ENCODE measurements at places on chromosomes 7 and 10. TPM values are rescaled to one million over a fixed set of nuclear protein-coding genes. Genes with fewer than 3 reads are reported as not detected.

The OR9A2 gene
- not detected for total RNA-seq

The TMEM273 gene
- total RNA-seq, result 2.0 TPM

DNA sequence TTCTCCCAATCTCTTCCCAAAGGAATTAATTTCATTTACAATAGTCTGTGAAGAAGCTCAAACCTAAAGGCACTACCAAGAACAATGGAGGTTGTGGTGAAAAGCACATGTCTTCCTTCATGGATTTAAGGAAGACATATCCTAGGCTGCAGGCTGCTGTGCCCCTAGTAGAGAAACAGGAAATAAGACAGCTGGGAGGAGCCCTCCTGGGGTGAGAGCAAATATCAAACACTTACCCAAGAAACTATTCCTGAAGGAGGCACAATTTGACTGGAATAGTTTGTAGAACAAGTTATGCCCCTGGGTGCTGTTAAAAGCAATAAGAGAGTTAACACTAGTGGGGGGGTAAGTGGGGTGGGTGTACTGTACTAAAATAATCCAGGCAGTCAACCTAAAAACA lies 30.1 kb downstream of the PDZD8 start:
- no peak for DNase-seq

DNA sequence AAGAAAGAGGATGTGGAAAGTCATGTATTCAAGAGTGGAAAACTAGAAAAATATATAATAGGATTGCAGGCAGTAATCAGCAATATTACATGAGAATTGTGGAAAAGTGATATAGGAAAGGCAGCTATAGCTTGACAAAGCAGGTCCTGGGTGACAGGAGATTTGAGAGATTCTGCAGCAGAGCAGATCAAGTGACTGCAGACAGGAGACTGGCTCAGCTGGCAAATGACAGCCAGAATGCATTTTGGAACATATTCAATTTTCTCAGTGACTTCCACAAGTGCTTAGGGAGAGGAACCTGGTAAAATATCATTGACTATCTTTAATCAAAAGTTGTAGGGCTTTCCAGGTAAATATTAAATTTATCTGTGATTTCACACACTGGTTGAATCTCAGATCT lies 260.5 kb upstream of the CACNA2D1 start:
- no peak for DNase-seq

- DNase-seq, result no peak
These were observed 568.0 kb downstream of the POM121L12 start for GRCh38 chr7:53603461-53603860.

DNA sequence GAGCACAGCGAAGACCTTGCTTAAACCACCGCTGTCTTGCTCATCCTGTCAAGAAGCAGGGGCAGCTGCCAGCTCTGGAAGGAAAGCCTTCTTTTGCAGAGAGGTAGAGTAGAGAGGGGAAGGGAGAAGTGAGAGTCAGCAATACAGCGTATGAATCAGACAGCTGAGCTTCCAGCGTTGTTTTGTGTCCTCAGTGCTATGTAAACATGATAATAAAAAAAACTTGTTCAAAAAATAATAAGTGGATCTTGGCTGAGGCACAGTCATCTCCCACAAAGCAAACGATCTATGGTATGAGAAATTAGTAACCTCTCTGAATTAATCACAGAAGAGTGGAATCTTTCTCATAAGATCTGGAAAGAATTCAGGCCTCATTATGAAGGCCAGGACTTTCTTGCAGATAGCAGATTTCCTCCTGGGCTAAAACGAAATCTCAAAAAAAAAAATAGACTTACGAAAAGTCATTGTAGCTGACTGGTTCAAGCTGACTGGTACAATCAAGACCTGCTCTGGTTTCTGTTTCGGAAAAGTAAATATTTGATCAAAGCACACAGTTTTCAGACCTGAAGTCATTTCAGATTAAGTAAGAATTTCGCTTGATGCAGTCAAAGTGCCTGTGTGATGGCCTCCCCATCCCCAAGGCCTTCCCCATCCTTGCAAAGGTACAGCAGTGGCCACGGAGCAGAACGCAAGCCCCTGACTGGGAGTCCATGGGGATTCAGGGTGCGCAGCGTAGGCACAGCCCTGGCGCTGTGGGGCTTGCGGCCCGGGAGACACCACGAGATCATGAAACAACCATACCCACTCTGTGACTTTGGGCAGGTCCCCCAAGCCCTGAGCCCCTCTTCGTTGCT lies 29.4 kb downstream of the CHST15 start:
- DNase-seq, result peak; percentile 11

DNA sequence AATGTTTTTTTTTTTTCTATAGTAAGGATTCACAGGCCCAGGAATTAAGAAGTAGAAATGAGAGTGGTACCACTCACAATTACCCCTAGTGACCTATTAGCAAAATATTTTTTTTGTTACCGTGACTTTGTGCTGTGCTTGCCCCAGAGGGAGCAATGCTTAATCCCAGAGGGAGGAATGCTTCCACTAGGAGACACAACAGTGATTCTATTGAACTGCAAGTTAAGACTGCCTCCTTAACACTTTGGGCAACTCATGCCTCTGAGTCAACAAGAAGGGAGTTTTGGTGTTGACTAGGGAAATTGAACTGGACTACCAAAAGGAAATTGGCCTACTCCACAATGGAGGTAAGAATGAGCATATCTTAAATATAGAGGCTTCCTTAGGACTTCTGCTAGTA lies 17.2 kb upstream of the MEOX2 start:
- no peak for DNase-seq

GRCh38 chr7:98097042-98097645 lies 9.5 kb upstream of the LMTK2 start:
- DNase-seq, result no peak

DNA sequence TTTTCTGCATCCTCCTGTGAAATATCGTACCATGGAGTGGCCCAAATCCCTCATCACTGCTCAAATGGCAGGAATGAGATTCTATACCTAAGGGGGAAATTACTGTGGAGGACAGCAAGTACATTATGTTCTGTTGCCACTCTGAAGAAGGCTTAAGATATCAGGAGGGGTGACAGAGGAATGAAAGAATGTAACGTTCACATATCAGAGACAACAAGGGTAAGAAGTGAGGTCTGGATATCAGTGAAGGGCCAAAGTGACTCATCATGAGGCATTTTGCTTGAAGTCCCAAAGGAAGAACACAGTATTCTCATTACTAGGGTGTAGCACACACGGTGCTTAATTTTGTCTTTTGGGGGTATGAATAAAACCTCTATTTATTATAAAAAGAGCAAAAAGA lies 71.5 kb upstream of the SLC13A1 start:
- no peak for DNase-seq

The TUBAL3 gene
- total RNA-seq, result not detected

DNA sequence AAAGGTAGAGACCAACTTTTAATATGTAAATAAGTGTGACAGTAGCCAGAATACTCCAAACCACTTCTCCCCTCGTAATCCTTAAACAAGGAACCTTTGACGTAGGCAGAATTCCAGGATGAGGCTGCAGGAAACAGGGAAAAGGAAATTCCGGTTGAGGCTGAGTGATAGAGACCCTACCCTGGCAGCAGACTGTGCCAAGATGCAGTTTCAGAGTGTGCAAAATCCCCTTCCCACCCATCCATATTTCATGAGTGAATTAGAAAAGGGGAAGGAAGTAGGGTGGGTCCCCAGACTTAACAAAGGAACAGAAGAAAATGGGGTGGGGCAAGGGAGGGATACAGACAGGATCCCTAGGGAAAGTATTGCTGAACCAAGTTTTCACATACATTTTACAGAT lies 143.0 kb downstream of the RAPGEF5 start:
- DNase-seq, result no peak

GRCh38 chr7:70014472-70015177 lies 416.4 kb downstream of the AUTS2 start:
- DNase-seq, result no peak

The ZNF25 gene
- 14.6 TPM for total RNA-seq

DNA sequence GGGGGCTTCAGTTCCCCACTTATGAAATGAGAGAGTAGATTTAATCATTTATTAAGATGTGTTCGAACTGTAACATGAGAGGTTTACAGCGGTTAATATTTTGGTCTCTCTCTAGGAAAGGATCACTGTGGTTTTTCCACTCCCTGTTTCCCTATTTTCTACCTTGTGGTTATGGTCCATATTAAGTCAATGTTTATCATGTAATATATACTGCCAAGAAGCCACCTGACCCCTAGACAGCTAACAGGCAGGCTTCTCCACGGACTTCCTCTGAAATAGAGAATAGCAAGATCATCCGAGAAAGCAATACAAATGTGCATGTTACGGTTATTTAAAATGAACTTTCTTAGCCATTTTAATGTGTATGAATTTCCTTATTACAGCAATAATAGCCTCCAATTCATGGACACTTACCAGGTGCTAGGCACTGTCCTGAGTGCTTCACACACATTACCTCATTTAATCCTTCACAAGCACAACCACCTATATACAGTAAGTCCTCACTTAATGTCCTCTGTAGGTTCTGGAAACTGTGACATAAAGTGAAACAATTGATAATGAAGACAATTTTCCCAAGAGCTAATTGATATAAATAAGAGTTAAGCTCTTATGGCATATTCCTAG lies 835 bp upstream of the COL28A1 start:
- no peak for DNase-seq

The SLC18A3 gene
- not detected for total RNA-seq

DNA sequence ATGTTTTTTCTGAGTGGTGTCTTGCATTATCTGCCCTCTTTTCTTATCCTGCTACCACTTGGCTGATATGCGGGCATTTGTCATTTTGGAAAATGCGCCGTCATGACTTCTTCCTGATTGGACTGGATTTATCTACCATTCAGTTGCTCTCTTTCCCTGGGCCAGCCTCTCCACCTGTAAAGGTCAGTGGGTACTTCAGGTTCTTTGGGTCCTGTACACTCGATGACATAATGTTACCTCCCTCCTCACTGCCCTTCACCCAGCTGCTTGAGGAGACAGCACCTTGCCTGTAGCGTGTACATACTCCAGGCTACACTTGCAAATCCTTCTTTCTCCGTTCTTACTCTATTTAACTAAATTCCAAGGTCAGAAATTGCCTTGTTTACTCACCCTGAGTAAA lies 83.7 kb downstream of the RBM33 start:
- DNase-seq, result no peak

The GOLGA7B gene
- total RNA-seq, result 0.41 TPM

DNA sequence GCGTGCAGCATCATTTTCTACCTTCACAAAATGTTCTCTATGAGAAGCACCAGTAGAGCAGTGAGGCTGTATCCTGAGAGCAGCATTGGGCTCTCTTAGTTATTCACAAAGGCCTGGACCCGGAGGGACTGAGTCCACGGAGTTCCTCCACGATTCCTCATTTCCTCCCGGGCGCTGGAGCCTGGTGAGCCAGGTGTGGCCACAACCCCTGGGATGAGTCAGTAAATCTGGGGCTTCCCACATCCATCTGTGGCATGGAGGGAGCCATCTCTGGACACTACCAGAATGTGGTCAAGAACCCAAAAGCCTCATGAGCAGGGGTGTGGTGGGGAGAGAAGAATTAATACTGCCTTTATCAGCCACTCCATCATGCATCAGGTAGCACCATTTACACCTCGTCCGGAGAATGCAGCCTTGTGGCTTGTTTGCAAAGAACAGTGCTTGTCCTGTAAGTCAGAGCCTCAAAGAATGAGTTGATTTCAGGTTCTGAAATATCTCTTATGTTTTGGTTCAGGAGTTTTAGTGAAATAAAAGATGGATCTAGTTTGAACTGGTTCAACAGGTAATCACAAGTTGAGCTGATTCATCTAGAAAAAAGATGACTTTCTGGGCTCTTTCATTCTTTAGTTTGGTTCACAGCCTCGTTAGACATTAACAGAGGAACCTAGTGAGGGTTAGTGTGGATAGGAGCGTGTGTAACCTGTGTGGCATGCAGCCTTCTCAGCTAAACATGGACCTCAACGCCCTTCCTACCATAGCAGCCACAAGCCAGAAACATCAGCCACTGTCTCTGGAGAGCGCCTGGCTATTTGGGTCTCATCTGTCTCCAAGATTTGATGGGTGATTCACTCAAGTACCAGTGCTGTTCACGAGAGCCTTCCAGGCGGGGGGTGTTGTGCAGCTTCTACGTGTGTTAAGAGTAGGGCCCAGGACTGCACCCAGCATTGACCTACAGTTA lies 95.2 kb downstream of the WDR37 start:
- DNase-seq, result no peak

- DNase-seq, result no peak
These were observed 65.0 kb downstream of the PIP4K2A start for GRCh38 chr10:22649390-22649841.

DNA sequence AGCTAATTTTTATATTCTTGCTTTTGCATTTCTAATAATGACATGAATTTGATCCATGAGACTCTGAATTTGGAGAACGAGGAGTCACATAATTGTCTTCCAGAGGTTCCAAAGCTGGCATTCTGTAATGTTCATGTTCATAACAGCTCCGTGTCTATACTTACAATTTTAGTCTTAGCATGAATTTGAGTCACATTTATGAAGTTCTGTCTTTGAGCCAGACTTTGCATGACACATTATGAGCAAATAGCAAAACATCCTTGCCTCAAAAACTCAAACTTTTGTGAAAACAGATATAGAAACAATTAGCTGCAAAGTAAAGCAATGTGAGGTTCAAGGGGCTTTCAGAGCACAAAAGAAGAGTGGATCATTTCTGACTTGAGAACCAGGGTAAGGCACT lies 44.5 kb upstream of the CAV2 start:
- DNase-seq, result no peak

GRCh38 chr10:60964257-60965235 lies 20.6 kb upstream of the RHOBTB1 start:
- DNase-seq, result peak; percentile 44

- DNase-seq, result no peak
These were observed 576.9 kb upstream of the GHITM start for GRCh38 chr10:83562381-83562780.

GRCh38 chr10:43073721-43074120 lies 3.1 kb upstream of the RET start:
- no peak for DNase-seq

DNA sequence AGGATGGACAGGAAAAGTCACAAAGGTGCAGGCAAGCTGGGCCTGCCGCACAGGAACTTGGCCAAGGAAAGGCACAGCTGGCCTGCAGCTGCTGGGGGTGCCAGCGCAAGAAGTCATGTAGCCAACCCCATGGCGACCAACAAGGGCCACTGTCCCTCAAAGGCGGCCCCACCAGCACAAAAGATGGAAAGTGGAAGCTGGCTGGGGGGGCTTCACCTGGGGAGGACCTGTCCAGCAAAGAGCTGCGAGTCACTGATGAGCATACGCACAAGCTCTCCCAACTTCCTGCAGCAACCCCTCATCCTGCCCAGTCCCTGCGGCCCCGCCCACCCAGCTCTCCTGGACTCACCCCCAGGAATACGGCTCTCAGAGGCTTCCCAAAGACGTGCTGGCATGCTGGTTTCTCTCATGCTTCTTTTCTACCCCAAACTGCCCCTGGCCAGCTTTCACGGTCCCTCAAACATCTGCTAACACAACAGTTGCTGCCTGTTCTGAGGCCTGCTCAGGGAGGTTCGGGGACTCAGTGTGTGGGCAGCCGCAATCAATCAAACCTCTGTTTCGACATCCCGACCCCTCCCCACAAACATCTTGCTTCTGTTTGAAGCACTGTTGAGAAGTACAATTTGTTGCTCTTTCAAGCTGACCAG lies 67.6 kb downstream of the FAM53B start:
- DNase-seq, result no peak
